ENCODE measurements at places on chromosomes 2 and 18.

GRCh38 chr2:127096718-127097470 lies 10.1 kb downstream of the BIN1 start:
- no peak for DNase-seq

DNA sequence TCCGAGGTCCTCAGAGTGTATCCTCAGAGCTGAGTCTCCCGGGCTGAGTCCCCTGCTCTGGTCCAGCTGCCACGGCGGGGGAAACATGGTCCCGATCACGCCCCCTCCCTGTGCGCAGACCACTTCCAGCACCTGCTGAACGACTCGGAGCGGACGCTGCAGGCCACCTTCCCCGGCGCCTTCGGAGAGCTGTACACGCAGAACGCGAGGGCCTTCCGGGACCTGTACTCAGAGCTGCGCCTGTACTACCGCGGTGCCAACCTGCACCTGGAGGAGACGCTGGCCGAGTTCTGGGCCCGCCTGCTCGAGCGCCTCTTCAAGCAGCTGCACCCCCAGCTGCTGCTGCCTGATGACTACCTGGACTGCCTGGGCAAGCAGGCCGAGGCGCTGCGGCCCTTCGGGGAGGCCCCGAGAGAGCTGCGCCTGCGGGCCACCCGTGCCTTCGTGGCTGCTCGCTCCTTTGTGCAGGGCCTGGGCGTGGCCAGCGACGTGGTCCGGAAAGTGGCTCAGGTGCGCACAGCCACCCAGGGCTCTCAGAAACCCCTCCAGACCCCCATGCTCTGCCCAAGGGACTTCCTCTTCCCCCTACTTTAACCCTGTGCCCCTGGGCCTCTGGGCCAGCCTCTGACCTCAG lies 26.7 kb downstream of the GPC1 start:
- DNase-seq: no peak

- no peak for DNase-seq
Measured at GRCh38 chr2:166239548-166239947, 111.7 kb upstream of the SCN1A start.

- DNase-seq: no peak
Measured at GRCh38 chr2:229901819-229902218, 20.0 kb downstream of the TRIP12 start.

DNA sequence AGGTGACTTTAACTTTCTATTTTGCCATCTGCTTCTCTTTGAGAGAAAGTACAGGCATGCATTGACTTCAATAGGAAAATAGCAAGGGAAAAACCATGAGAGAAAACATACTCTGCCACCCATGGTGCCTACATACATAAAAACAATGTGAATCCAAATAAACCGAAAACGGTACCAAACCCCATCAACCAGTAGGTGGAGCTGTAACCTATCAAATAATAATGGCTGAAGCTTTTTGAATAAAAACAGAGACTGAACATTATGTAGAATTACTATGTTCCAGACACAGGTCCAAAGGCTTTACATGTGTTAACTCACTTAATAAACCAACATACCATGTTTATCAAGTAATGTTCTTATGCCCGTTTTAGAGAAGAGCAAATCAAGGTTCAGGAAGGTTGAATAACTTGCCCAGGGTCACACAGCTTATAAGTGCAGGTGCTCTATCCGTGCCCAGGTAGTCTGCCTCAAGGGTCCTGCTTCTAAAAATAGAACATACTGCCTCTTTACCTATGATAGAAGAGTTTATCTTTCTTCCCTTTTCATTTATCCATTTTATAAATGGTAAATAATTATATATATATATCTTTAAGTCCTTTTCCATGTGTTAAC lies 293.9 kb upstream of the SYT4 start:
- peak; percentile 65 for DNase-seq

DNA sequence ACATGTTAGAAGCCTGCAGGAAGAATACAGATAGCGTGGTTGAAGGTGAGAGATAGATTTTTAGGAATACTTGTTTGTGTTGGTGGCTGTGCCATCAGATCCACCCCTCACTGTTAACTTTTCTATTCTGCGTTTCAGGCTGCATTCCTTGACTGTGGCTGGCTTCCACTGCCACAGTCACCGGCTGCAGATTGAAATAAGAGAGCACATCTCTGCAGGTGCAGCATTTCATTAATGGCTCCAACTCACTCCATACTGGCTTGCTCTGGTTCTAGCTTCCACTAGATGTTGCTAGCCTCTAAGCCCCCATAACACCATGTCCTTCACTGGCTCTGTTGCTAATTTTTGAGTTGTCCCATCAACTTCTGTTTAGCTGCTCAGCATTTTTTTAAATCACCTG lies 286.5 kb downstream of the CPS1 start:
- no peak for DNase-seq

DNA sequence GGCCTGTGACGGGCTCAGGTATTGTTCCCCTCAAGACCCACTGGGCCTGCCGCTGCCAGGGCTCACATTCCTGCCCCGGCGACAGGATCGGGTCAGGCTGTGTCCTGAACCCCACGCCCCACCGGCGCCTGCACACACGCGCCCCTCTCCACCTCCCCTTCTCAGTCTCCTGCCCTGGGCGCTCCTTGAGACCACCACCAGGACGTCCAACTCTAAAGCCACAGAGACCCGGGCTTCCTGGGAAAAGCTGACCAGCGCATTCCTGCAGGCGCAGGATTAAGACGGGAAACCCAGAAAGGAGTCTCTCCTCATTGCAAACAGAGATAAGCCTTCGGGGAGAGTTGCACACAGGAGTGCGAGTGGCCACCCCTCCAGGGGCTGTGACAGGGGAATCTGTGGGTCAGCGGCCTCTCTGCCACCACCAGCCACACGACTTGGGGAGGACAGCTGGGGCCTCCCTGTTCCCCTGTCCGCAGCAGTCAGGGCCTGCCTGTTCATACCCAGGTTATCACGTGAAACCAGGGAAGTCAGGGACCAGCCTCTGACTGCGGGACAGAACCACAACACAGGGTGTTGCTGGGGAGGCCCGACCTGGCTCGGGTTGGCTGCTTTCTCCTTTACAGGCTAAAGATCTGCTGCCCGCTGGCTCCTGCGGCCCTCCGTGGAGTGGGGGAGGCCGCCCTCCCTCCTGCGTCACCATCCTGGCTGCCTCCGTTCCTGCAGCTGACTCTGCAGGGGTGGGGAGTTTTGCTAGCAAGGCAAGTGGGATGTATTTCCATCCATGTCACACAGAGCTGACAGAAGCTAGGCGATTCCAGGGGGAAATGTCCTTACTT lies 88.8 kb downstream of the ZCCHC2 start:
- DNase-seq: peak; percentile 51

All from neural progenitor cell (in vitro differentiated cells).